ENCODE measurements at places on chromosomes 5 and 9.

- no peak for DNase-seq
Observed at GRCh38 chr9:112844771-112845542, 45.7 kb downstream of the SLC46A2 start.

DNA sequence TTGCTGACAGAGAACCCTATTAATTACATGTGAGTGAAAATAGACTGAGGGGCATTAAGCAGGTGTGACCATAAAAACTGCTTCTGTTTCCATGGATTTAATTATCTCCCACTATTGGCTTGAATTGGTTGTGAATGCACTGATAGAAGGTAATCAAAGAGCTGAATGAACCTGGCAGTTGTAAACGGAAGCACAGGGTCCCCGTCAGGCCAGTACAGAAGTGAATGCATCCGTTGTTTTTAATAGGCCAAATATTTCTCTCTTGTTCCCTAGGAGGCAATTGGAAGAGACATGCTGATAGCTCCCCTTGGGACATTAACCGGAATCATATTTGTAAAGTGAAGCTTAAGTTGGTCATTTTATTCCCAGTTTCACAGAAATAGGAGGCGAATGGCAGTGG lies 147.0 kb downstream of the CAVIN4 start:
- DNase-seq, result no peak

DNA sequence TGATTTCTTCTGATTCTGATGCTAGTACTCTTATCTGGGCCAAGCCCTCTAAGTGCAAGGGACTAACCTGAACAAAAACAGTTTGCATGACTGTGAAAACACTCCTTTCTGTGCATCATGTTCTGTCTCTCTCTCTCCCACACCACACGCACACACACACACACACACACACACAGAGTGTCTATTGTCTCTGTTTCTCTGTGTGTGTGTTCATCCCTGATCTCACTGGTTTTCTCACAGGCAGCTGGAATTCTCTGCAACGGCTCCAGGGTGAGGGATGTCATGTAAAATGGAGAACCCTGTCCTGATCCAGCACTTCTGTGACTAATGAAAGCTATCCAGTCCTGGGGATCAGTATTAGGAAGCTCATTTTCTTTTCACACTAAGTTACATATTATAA lies 453.1 kb upstream of the RGMB start:
- DNase-seq, result no peak

DNA sequence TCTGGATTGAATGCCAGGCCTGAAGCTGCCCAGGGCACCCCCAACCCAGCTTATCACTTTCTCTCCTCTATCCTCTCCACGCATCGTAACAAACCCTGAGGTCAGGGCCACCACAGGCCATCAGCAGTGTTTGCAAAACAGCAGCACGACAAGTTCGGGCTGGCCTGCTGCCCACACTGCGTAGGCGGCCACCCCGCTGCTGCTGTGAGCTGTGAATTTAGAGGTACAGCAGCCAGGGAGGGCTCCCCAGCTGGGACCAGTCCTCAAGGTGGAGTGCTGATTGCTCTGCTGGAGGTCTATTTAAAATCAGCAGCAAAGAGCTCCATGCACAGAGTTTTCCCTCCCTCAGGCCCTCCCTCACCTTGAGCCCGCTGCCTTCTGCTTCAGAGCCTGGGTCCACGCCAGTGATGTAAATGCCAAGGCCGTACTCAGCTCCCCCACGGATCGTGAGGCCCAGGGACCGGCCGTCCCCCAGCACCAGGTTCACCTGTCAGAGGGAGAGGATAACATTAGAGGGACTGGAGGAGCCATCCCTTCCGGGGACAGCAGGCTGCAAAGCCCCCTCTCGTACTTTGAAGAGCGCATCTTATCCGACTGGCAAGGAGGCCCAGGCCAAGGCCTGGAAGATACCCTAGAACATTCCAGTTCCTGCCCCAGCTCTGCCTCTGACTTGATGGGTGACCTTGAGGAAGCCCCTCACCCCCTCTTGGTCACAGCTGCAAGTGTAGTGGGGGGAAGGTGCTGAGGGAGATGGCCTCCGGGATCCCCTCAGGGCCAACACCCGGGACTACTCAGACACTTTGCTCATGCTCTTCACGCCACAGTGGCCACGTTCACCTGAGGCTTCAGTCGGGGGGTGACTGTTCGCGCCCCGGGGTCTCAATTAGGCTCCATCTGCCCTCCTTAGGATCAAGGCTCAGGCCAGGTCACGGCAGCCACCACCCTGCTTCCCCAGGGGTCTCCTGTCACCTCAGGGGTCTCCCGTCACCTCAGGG lies 39.1 kb downstream of the WHRN start:
- no peak for DNase-seq

GRCh38 chr5:146040527-146040926 lies 64.8 kb downstream of the PLAC8L1 start:
- no peak for DNase-seq

DNA sequence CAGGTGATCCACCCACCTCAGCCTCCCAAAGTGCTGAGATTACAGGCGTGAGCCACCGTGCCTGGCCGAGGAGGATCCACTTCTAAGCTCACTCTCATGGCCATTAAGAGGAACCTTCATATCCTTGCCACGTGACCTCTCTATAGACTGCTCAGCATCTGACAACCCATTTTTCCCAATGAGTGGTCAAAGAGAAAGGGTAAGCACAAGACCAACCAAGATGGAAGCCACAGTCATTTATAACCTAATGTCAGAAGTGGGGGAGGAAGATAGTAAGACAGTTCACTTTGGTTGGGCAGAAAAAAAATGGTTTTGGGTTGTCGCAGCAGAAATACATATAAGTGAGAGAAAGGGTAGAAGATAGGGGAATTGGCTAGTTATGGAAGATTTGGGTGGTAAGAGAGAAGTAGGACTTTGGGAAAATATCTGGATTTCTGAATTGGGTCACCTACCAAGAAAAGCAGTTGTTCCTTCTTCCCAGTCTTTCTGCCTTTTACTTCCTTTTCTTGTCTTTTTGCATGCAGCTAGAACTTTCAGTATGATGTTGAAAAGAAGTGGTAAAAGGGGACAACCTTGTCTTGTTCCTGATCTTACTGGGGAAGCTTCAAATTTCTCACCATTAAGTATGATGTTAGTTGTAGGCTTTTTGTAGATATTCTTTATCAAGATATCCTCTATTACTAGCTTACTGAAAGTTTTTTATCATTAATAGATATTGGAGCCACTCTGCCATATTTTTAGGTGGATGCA lies 15.6 kb downstream of the SNX2 start:
- DNase-seq, result no peak

DNA sequence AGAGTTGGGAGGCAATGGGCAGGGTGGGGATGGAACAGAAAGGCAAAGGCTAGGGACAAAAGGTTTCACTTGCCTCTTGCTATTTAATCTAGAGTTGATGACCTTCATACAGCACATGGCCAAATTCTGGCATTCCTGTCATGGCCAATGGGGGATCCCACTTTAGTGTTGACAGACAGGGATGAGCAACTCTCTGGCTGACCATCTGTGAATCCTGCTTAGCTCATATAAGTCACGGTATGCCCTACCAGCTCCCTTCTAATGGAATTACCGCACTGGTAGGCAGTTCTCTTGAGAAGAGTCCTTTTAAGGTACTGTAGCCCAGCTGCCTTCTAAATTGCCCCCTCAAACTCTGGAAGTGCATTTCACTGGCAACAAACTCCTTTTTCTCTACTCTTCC lies 76.1 kb downstream of the MAMDC2 start:
- DNase-seq, result no peak

DNA sequence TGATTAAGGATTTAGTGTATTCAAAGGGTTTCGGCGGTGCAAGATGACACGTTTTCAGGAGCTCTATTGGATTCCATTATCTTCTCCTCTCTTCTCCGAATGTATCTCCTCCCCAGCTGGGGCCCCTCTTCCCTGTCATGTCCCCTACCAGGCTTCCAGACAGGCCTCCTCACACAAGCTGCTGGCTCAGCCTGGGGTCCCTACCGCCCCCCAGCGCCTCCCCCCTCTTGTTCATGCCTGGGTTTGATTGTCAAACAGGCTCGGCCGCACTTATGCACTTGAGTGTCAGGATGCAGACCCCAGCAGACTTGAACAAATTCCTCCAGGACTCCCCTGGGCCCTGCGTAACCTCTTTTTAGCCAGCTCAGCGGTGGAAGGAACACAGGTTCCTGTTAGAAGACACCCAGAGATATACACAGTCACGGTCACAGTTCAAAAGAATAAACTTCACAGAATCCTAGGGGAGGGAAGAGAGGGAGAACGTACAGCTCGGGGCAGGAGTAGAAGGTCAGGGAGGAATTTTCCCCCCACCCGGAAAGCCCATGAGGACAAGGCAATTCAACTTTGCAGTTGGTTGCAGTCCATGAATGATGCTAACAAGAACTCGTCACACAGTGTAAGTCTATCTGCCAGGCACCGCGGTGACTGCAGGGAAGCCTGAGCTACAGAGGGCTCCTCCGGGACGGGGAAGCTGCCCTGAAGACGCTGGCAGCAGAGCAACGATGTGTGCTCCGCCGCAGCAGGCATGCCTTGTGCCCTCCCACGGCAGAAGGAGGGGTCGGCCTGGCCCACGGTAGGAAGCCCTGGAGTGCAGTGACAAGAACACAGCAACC lies 560.0 kb downstream of the BNC2 start:
- DNase-seq, result no peak

DNA sequence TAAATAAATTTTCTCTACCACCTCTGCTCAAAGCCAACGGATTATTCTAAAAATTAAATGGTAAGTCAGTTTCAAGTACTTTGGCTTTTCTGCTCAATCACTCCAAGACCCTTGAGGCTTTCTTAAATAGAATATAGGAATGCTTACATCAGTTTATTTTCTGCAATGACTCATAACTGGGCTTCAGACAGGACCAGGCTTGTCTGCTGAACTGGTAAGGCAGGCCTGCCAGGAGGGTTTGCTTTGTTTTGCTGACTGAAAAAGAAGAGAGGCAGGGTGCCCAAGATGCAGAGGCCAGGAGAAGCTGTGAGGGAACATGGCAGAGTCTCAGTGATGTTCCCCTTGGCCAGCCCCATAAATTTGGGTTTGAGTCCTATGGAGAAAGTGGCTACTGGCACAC lies 60.3 kb upstream of the EPB41L4A start:
- DNase-seq, result peak; percentile 45

GRCh38 chr5:158546748-158547147 lies 553.0 kb downstream of the EBF1 start:
- DNase-seq, result no peak

GRCh38 chr9:113570106-113570505 lies 106.6 kb downstream of the RGS3 start:
- no peak for DNase-seq

- DNase-seq, result no peak
Observed at GRCh38 chr5:42832060-42832459, 20.4 kb upstream of the SELENOP start.

DNA sequence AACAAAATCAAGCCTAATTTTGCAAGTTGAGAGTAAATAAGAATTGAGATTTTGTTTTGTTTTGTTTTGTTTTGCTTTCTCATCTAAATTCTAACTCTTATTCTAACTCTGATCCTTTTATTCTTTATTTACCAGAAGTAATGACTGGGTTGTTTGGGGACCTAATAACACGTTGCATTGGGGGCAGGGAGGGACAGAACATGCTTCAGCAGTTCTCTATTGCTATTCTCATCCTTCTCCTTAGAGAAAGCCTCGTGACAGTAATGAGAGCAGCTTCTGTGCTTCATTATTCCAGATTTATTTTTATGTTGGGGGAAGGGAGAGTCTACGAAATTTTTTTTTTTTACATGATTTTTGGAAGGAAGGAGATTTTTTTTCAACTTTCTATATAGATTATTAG lies 21.1 kb downstream of the CPEB4 start:
- no peak for DNase-seq

GRCh38 chr5:73312146-73312871 lies 136.3 kb downstream of the FOXD1 start:
- peak; percentile 87 for DNase-seq

DNA sequence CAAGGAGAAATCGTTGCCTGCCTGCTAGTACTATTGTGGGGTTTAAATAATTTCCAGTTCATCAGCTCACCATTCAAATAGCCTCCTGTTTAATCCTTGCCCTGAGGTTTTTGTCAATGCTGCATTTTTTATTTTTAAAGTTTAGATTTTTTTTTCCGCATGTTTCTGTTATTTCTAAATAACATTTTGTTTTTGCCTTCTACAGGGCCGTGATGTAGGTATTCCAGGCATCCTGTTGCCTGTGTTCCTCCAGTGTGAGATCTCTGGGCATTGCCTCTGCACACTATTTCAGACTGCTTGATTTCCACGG lies 124.3 kb downstream of the HSD17B3 start:
- no peak for DNase-seq

GRCh38 chr9:38036359-38037084 lies 32.5 kb downstream of the SHB start:
- DNase-seq, result peak; percentile 58

- DNase-seq, result no peak
Observed at GRCh38 chr5:121550989-121551388, 300.7 kb upstream of the FTMT start.

DNA sequence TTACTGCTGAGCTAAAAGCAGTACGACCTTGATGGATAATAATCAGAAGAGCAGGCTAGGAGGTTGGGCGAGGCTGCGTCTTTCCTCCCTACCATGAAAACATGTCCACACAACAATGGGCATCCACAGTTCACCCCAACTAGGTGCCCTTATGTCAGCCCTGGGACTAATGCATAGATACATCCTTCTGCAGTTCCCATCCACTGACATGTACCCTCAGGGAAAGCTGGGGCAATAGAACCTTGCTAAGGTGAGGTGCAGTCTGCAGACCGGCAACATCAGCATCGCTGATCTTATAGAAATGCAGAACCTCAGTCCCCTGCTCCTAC lies 697 bp upstream of the PRUNE2 start:
- no peak for DNase-seq

GRCh38 chr5:131959136-131959535 lies 13.7 kb upstream of the MEIKIN start:
- no peak for DNase-seq

GRCh38 chr9:91193087-91193657 lies 168.5 kb downstream of the AUH start:
- DNase-seq, result peak; percentile 99

DNA sequence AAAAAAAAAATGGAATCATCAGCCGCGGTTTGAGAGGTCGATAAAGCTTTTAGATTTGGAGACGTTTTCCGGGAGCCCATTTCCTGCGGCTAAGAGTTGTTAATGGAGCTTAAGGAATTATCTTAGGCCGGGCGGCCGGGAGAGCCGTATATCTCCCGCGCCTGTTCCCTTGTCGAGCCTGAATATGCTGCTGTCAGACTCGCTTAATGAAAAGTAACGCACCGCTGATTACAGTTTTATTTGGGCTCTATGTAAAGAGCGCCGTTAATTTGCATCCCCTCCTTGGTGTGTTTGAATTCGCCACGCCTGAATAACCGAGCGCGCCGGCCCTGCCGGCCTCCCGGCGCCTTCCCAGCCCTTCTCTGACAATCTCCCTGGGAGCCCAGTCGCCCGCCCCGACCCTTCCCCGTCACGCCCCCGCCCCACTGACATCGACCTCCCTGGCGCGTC lies 7.9 kb downstream of the IRX4 start:
- no peak for DNase-seq

DNA sequence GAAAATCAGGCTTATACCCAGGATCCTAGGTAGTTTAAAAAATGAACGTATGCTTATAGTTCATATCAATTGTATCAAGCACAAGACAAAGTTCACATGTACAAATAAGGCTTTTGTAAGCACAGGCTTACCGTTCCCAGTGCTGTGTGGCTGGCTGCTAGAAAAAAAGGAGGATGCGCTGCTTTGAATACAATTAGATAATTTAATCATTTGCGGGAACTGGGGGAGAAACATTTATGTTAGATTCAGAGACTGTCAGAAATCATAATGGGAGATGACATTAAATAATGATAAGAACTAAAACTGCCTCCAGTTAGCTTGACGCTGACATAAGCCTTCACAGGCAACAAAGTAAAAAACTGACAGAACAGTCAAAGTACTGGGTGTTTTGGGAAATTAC lies 93.2 kb downstream of the FNBP1 start:
- DNase-seq, result no peak

GRCh38 chr9:83245979-83246659 lies 183.2 kb upstream of the RASEF start:
- DNase-seq, result no peak

Data from stromal cell of bone marrow (primary cell).